ENCODE measurements at places on chromosomes 16 and 17.
A peak's percentile ranks its signal among the peaks of the same experiment; 100 is the strongest.

GRCh38 chr16:27445502-27446175, 43.7 kb downstream of the IL21R start:
- no peak for DNase-seq

DNA sequence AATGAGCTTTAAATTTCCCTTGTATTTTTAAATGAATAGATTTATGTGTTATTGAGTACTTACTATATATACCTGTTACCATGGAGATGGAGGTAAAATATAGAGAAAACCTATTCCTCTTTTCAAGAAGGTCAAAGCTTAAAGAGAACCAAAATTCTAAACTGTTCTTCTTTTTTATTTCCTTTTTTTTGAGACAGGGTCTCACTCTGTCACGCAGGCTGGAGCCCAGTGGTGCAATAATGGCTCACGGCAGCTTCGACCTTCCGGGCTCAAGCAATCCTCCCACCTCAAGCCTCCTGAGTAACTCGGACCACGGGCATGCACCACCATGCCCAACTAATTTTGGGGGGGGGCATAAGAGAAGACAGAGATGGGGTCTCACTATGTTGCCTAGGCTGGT, 25.0 kb upstream of the TMEM97 start:
- DNase-seq = no peak

DNA sequence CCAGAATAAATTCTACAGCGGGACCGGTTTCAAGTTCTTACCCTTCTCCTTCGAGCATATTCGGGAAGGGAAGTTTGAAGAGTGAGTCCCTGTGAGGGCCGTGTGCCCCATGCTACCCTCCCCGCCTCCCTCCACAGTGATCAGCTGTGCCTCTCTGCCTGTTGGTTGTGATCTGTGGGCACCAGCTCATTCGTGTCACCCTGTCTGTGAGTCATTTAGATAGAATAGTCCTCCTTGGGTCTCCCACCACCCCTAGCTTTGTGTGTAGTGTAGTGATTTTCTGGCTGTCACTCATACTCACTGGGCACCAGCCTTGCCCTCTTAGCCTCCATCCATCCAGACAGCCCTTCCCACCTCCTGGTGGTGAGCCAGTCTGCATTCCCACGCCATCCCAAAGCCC, 15.0 kb upstream of the NAGLU start:
- DNase-seq = peak; percentile 33

DNA sequence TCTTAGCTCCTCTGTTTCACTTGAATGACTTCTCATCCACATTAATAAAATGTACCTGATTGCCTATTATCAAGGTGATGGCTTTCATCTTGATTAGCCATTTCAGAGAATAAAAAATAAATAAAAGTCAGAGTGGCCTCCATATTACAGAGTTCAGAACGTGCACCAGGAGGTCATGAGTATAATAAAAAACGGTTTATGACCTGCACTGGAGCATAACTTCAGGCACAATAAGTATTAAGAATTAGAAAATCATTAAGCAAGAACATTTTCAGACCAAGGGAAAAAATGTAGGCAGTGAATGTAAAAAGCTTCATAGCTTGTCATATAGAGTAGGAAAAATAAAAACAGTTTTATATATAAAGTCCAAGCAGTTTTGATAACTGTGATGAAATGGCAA, 11.4 kb downstream of the METTL9 start:
- no peak for DNase-seq

DNA sequence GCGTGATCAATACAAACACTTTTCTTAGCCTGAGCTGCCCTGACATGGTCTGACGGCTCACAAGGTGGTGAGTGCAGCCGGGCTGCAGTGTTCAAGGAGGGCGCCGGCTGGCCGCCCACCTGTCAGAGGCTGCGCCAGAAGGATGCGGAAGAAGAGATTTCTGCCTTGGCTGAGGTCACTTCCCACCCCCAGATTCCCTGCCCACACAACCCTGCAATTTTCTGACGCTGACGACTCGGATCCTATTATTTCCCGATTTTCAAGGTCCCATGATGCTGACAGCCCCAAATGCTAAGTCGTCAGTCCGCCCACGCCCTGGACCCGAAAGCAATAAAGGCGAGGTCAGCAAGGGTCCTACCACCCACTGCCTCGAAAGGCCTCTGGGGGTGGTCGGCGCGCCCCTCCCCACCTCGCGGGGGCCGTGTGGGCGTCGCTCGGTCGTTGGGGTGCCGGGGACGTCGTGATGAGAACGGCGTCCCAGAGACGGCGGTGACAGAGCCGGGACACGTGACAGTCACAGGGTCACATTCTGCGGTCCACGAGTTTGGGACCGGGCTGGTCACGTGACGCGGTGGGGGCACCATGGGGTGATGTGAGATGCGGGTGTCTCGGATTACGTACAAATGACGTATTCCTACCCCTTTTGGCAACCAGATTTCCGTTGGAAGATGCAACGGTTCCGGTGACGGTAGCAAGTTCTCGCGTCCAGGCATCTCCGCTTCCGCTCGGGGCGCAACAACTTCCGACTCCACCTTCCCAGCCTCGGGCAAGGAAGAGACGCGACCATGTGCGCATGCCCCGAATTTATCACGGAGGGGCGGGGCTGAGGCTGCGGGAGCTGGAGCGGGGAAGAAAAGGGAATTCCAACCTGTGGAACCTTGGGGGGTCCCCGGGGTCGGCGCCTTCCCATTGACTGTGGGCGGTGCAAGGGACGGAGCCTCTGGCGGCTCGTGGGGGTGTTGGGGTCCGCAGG, at the start of gene STX4:
STX4 (plus strand) TSS at position 823 of the 973 bp plus-strand sequence. CDS start 248 bp downstream, outside the sequence.
- peak; percentile 98 for DNase-seq

DNA sequence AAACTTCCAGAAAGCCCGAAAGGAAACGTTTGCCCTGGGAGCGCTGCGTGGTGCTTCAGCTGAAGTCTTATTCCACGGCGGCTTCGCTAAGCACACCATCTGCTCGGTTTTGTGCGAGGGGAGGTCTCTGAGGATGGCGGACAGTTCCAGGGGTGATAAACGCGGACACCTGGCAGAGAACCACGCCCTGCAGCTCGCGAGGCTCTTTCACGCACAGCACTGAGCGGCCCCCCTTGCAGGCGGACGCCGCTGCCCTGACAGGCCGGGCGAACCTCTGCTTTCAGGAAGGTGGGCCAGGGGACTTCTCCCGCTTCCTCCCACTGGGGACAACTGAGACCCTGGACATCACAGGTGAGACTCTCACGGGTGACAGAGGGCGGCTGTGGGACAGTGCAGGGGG, 3.7 kb downstream of the MVD start:
- no peak for DNase-seq

DNA sequence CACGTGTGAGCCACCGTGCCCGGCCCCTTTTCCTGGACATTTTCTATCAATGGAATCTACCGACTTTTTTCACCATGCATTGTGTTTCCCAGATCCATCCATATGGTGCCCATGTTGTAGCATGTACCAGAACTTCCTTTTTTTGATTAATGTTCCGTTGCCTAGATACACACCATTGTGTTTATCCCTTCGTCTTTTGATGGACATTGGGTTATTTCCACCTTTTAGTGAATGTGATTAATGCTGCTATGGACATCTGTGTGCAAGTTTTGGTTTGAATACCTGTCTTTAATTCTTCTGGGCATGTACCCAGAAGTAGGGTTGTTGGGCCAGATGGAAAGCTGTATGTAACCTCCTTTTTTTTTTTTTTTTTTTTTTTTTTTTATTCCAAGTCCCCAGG, 79.8 kb downstream of the NT5M start:
- DNase-seq = no peak

- peak; percentile 23 for DNase-seq
These were observed 5.1 kb downstream of the LDAF1 start for GRCh38 chr16:21163576-21163975.

DNA sequence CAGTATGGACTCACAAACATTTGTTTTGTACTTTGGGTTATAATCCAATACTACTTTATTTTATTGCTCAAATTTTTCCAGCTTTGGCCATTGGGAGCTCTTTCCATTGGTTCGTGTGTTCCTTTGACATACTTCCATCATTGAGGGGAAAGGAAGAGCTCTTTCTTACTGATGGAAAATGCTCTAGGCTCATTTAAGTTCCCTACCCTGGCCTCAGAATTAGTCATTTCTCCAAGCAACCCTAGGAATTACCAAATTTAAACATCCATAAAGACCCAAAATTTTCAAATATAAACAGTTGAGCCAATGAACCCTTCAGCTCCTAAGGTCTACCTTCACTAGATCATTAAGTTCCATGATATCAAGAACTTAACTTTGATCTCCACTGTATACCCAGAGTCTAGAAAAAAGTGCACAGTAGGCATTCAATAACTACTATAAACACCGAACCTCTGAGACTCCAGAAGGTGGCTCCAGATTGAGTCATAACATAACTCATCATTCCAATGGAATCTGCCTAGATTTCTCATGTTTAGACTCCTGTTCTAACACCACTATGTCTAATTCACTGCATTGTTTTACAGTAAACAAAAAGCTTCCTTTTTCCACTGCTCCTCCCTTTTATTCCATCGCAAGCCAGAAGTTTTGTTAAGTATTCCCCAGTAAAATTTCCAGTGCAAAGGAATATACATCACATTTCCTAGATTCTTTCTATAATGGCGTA, 39.0 kb downstream of the SMURF2 start:
- DNase-seq = peak; percentile 98

DNA sequence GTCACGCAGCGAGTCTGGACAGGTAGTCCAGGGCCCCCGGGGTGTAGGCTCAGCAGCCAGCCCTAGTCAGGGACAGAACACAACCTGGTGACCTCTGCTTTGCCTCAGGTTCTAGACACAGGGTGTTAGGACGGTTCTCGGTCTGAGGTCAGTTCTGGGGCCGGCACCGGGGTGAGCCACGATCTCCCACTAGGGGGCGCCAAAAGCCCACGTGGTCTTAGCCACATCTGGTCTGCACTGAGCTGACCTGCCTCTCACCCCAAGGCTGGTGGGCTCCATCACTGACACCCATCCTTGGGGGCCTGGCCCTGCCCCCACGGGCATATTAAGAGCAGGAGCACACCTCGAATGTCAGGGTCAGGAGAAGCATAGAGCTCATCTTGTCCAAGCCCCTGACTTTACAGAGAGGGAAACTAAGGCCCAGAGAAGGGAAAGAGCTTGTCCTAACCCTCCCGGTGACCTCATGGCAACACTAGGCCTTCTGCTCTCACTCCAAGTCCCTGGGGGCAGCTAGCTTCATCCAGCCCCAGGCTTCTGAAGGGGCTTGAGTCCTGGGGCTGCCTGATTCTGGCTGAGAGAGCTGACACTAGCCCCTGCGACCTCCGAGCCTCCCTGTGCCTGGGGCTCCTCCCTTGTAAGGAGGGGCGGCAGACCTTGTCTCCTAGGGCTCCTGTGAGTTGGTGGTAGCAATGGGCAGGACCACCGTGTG, 9.0 kb downstream of the SLC5A10 start:
- peak; percentile 80 for DNase-seq

- DNase-seq = no peak
These were observed 67.1 kb downstream of the MSI2 start for GRCh38 chr17:57323391-57323790.

- peak; percentile 99 for DNase-seq
These were observed 44.3 kb downstream of the HOXB1 start for GRCh38 chr17:48486557-48486956.

DNA sequence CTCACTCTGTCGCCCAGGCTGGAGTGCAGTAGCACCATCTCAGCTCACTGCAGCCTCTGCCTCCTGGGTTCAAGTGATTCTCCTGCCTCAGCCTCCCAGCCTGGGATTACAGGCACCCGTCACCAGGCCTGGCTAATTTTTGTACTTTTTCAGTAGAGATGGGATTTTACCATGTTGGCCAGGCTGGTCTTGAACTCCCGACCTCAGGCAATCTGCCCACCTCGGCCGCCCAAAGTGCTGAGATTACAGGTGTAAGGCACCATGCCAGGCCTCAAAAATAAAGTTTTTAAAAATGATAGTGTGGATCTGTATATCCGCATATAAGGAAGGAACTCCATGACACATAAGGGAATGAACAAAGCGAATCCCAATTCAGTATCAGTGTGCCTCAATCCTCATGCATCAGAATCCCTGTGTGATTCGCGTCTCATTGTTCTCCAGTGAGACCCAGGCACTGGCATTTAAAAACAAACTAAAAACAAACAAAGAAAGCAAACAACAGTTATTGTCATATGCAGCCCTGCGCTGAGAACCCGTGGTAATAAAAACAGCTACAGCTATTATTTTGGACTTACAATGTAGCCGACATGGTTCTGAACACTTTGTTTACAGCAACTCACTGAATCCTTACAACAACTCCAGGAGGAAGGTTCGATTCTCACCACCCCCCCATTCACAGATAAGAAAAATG, 54.1 kb upstream of the CREBBP start:
- no peak for DNase-seq

- no peak for DNase-seq
These were observed 18.4 kb upstream of the UBE2I start for GRCh38 chr16:1290860-1291575.

- DNase-seq = no peak
These were observed 56.4 kb downstream of the MPRIP start for GRCh38 chr17:17098551-17099179.

DNA sequence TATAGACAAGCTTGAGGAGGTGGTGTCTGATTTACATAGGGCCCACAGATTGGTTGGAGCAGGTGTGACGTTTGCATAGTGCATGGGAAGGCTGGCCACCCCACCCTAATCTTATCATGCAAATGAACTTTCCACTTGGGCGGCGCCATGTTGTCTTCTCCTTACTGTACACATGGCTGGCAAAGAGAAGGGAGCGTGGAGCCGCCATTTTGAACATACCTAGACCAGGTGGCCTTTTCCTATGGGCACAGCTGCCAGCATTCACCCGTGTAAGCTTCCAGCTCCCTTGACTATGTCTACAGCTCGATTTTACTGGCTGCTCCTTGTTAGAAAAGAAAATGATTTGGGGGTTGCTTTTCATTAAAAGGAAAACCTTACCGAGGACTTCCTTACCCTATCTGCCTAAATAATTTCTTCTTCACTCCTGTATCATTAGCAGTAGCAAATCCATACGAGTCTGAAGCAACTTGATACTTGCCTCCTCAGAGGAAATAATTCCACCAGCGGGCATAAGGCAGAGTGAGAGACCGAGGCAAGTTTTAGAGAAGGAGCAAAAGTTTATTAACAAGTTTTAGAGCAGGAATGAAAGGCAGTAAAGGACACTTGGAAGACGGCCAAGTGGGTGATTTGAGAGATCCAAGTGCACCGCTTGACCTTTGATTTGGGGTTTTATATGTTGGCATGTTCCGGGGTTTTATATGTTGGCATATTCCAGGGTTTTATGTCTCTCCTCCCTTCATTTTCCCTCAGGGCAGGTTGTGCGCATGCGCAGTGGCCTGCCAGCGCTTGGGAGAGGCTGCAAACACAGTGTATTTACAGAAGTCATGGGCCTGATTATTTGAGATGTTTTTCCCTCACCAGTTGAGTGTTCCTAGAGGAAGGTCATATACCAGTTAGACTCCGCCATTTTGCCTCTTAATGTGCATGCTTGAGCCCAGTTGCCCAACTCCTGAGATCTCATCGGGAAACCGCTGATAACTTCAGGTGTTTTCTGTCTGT, 65.7 kb downstream of the MARF1 start:
- no peak for DNase-seq

DNA sequence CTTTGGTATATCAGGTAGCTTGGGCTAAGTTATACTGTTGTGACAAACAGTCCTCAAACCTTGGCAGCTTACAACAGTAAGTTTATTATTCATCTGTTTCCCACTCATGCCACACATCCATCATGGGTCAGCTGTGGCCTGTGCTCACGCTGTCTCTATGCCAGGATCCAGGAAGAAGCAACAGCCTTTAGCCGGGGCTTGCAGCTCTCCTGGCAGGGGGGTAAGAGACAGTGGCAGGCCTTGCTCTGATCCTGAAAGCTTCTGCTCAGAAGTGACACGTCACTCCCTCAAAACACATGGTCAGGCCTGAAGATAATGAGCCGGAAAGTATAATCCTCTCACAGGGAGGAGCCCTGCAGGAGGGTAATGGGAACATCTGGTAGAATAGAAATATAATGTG, 377.6 kb downstream of the CPPED1 start:
- no peak for DNase-seq

GRCh38 chr17:45428050-45428617, 4.5 kb downstream of the ARHGAP27 start:
- peak; percentile 78 for DNase-seq

All from ELR (cell line).